ENCODE measurements at places on chromosomes 5 and 9.

- no peak for DNase-seq
These were observed 328.3 kb upstream of the MPDZ start for GRCh38 chr9:13607481-13608441.

GRCh38 chr5:51471630-51472029, 88.4 kb downstream of the ISL1 start:
- no peak for DNase-seq

GRCh38 chr9:110984890-110985437, 53.3 kb downstream of the LPAR1 start:
- no peak for DNase-seq

DNA sequence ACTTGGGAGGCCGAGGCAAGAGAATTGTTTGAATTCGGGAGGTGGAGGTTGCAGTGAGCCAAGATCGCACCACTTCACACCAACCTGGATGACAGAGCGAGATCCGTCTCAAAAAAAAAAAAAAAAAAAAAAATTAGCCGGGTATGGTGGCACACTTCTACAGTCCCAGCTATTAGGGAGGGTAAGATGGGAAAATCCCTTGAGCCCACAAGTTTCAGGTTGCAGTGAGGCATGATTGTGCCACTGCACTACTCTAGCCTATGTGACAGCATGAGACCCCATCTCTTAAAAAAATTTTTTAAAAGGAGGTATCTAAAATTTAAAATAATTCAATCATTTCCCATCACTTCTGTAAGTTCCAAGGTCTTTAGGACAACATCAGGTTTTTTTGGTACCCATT, 26.0 kb downstream of the PSIP1 start:
- DNase-seq, result no peak

DNA sequence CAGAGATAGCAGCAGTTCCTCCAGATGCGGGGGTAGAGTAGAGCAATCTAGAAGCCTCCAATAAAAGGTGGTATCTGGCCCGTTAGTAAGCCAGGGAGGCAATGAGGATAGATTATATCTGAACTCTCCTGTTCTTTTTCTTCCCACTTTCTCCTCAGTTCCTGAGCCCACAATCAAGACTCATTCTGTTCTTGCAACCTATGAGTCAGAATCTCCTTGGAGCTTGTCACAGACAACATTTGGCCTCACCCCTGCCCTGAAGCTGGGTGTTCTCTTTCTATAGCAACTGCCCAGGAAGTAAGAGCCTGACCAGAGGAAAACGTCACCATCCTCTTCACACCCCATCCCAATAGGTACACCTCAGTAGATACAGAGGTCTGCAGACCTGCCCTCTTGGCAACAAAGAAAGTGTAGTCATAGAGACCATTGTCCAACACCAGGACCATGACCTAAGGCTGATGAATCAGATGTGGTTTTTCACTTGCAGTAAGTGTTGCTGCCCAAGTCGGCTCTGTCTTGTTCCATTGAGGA, 76.3 kb upstream of the PCA3 start:
- DNase-seq, result no peak

DNA sequence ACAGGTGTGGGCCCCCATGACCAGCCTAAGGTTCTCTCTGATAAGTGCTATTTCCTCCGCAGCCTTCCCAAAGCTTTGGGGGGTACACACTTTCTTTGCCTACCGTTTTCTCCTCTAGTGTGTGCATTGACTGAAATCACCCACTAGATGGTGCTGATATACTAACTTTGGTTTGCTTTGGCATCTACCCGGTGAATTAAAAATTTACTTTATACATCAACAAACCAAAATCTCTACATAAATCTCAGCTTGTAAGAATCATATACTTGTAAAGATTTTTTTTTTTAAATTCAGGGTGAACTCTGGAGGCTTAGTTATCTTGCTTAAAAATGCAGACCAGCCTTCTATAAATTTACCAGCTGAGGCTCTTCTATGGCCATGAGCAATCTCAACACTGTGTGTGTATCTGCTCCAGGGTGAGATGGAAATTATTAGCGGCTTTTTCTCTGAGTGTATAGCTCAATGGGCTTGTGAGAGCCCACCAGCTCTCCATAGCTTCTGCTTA, 475.7 kb upstream of the TNC start:
- no peak for DNase-seq

DNA sequence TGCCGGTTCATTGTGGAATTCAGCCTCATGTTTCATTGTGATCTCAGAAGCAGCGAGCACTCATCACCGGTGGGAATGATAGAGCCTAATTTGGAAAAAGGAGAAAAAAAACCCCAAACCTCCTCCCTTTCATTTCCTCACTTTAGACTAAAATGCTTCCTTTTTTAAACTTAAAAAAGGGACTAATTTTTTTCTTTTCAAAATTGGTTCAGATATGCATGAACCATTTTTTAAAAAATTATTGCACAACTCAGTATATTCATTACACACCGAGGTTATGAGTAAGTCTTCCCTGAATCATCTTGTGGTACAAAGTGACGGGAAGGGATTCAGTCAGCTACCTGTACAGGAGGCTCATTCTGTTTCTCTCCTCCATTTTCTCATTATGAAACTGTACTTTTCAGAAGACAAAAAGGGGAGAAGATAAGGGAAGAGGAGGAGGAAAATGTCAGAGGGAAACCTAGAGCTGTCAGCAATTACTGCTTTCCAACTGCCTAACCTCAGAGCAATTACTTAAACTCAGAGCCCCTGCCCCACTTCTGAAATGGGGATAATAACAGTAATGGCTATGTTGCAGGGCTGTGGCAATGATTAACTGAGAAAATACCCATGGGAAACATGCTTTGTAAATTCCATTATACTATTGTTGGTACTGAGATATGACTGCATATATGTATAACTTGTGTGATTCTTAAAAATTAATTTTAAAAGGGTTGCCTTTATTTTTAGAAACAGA, 24.0 kb downstream of the GALNT10 start:
- DNase-seq, result no peak

DNA sequence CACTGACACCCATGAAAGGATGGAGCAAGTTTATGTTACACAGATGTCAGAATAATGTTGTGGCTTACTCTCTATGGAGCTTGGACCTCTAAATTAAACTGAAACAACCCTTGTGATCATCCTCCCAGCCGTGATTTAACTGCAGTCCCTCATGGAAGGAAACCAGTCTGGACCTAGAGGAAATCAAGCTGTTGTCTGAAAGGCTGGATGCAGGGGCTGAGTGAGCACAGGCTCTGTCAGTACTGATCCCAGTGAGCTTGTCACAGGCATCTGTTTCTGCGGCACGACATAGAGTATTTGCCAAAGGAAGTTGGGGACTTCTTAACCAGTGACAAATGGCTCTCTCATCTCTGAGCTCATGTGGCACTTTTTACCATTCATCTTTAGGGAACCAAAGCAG, 282.9 kb upstream of the MAP3K1 start:
- DNase-seq, result no peak

- DNase-seq, result no peak
These were observed 145.5 kb downstream of the PRR16 start for GRCh38 chr5:120609570-120609969.

DNA sequence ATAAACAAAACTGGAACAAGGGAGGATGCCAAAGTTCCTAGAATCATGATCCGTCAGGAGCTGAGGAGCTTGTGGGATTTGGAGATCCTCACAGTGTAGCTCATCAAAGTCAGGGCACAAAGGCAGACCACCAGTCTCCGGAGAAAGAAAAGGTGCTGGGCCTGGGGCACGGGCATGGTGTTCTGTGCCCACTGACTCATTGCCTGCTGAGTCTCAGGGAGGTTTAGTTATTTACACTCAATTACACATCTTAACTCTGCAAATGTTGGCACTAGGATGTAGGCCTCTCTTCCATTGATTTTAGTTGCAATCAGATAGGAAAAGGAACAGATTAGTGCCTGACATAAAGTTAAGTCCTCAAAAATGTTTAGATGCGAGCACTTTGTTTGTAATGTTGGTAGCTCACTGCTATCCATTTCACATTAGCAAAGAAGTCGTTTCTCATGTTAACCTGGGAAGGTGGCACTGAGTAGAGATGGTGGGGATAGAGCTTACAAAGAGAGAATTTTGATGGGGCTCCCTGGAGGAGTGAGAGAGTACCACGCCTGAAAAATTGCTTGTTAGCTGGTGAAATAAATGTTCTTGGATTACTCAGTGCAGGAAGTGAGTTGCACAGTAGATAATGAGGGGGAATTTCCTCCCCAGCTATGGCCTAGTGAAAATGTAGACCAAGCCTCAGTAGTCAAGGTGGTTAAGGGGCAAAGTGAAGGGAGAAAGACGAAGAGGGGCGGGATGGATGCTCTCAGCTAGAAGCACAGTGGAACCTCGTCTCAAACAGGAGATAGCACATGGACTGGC, 109.5 kb upstream of the CD180 start:
- no peak for DNase-seq

GRCh38 chr9:106420511-106420944, 442.4 kb upstream of the ZNF462 start:
- no peak for DNase-seq

DNA sequence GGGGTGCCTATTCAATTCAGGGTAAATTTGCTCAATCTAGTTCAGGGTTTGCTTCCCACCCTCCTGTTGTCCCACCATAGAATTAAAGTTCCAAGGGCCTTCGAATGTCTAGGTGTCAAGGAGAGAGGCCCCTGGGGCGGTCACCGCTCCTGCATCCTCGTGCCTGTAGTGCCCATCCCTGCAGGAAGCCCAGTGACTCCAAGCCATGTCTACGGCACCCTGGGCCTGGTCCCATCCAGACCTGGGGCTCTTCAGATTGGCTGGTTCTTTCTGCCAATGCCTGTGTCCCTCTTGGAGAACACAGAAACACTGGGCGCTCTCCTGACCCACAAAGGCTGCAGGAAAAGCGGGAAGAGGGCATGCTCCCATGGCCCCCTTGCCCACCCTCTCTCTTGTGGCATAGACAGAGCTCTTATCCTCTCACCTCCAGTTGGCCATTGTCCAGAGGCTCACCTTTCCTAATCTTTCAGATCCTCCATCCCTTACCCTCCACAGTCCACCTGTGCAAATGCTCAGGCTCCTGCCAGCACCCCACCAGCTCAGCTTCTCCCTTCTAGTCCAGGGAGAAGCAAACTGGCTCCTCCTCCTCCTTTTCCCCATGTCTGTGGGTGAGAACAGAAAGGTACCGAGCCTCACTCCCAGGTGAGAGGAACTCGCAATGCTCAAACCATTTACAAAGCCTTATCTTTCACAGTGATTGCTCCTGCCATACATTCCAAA, 253.0 kb upstream of the IRX2 start:
- no peak for DNase-seq

DNA sequence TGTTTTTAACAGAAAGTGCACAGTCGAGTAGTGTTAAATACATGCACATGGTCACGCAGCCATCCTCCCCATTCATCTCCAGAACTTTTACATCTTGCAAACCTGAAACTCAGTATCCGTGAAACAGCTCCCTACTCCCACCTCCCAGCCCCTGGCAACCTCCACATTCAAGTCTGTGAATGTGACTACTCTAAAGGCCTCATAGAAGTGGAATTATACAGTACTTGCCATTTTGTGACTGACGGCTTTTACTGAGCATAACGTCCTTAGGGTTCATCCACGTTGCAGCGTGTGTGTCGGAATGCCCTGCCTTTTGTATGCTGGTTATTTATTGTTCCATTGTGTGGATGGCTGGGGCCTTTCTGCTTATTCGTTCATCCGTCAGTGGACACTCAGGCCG, 35.8 kb downstream of the USP20 start:
- no peak for DNase-seq

DNA sequence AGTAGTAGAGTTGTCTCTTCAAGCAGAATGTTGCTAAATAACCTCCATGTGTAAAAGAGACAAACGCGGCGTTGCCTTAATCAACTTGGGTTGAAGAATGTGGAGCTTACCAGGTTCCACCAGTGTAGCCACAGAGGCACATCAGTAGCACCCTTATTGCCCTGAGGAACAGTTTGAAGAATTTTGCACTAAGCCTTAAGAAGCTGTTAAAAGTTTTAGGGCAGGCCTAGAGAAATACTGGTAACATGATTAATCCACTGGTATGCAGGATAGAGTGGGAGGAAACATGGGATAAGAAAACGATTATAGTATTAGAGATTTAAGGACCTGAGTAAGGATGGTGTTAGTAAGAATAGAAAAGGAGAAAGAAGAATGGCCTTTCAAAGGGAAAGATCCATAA, 100.6 kb downstream of the ZCCHC7 start:
- no peak for DNase-seq

DNA sequence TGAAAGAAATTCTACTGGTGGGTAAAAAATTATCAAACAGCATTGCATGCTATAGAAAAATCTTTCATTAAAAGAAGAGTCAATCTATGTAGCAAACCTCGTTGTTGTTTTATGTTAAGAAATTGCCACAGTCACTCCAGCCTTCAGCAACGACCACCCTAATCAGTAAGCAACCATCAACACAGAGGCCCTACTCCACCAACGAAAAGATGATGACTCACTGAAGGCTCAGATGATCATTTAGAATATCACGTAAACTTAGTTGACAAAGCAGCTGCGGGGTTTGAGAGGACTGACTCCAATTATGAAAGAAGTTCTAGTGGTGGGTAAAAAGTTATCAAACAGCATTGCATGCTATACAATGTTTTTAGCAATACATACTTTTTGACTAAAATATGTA, 242.6 kb downstream of the DRD1 start:
- DNase-seq, result no peak

GRCh38 chr5:180596668-180597231, 5.5 kb upstream of the SCGB3A1 start:
- no peak for DNase-seq

- no peak for DNase-seq
These were observed 54.9 kb upstream of the ZNF169 start for GRCh38 chr9:94204174-94204573.

- DNase-seq, result no peak
These were observed 98.8 kb upstream of the KLF4 start for GRCh38 chr9:107588393-107588792.

GRCh38 chr9:132027752-132028663, 51.7 kb downstream of the MED27 start:
- no peak for DNase-seq

GRCh38 chr9:89668216-89668865, 63.5 kb downstream of the GADD45G start:
- no peak for DNase-seq

DNA sequence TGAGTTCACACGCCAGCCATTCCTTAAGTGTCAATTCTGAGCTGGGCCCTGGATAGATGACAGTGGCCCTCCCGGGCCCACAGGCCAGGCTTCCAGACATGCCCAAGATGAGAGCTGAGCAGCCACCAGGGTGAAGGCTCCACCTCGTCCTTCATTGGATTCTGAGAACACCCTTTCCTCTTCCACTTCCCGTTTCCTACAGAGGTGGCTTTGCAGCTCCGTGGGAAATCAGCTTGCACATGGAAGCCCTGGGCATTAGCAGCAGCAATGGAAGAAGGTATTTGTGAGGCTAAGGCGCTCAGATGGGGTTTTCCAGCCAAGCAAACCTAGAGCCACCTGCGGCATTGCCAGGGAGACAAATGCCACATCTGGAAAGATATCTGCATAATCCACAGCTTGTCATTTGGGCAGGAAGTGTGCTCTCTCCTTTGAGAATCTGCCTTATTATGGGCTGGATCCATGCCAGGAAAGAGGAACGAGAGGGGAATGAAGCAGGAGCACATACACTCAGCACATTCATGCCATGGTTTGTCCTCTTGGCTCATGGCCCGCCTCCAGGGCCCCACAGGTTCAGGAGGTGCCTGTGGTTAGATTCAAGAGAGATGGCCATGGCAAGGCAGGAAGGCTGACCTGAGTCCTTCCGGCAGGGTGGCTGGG, 34.1 kb downstream of the CFAP77 start:
- no peak for DNase-seq

GRCh38 chr9:123062351-123063176, 29.1 kb downstream of the GPR21 start:
- DNase-seq, result no peak

- DNase-seq, result no peak
These were observed 9.7 kb upstream of the TRPM3 start for GRCh38 chr9:71131145-71131544.

Data from activated gamma-delta T cell treated with Interleukin-2 at 50 U/mL for 16 hours (primary cell).